ENCODE measurements at places on chromosomes 2 and 18.

DNA sequence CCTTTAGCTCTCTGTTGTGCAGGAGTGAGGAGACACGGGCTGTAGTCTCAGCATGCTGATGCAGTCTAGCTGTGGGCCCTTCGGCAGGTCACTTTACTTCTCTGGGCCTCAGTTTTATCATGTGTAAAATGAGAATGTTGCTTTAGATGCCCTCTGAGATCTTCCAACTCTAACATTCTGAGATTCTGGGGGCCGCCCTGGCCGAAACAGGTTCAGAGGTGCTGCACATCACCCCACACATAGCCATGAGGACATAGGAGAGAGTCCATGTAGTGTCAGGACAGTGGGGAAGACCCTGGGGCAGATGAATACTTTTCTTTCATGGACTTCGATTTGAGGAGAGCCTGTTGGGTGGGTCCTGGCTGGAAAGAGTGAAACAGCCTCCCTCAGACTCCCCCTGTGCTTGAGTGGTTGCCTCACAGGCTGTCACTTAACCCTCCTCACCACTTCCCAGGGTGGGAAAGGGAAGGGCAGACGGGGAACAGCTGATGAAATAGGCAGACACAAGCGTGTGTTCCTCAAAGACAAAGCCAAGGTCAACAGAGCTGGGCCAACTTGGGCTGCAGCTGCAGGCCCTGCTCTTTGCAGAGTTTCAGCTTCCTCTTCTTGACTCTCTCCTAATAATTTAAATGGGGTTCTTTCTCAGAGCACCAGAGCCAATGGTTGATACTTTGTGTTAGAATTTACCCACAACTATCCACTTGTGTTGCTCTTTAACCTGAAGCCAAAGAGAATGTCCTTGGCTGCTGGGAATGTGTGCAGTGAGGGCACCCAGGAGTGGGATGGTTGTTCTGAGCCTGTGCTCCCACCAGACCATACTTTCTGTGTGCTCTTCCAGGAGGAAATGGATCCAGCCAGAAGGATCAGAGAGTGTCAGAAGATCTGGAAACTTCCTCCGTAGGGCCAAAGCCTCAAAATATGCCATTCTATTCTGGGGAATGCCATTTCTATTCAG is 14.7 kb upstream of the MRPL33 start:
- DNase-seq, result peak; percentile 77

DNA sequence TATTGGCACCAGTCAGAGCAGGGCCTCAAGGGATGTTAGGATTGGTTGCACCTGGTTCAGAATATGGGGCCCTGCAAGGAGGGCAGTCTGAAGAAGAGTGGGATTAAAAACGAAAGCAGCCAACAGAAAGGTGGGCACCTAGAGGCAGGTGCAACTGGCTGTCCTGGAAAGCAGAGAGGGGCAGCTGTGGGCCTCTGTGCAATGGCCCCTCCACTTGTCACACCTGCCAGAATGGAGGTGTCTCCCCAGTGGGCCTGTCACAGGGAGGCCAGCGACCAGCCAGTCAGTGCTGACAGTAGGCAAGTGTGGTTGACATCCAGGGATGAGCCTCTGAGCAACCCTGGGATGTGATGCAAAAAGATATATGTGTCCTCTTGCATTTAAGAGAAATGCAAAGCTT is 37.7 kb downstream of the INPP4A start:
- no peak for DNase-seq

- DNase-seq, result no peak
Measured at GRCh38 chr2:101518578-101519492, 43.9 kb upstream of the RFX8 start.

DNA sequence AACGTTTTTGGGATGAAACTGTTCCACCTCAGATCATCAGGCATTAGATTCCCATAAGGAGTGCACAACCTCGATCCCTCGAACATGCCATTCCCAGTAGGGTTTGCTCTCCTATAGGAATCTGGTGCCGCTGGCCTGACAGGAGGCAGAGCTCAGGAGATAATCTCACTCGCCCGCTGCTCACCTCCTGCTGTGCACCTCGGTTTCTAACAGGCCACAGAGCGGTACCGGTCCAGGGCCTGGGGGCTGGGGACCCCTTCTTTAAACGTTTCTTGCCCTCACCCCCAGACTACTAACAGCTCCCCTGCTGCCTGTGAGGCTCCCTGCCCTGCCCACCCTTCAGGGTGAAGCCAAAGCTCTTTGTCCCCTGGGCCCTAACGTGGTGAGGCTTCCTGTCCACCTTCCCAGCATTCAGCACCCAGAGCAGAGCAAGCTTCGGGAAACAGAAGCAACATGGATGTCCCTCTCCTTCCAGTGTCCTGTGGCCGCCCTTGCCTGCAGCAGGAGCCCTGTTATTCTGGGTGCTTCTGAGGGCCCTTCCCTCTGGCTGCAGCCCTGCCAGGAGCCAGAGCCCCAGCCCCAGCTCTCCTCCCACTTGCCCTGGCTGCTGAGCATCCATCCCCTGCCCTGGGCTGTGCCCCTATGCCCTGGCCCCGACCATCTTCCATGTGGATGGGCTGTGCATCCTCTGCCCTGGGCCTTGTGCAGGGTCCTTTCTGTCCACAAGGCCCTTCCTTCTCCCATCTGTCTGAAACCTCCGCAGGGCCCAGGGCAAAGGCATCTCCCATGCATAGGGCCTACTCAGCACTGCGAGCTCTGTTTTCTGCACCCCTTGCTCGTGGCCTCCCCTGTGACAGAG is 140.1 kb downstream of the MBP start:
- no peak for DNase-seq

- DNase-seq, result no peak
Measured at GRCh38 chr18:54647176-54647575, 56.1 kb downstream of the DYNAP start.

- no peak for DNase-seq
Measured at GRCh38 chr2:207351171-207351570, 178.6 kb upstream of the CREB1 start.

- DNase-seq, result no peak
Measured at GRCh38 chr2:174535083-174535482, 48.3 kb upstream of the GPR155 start.

DNA sequence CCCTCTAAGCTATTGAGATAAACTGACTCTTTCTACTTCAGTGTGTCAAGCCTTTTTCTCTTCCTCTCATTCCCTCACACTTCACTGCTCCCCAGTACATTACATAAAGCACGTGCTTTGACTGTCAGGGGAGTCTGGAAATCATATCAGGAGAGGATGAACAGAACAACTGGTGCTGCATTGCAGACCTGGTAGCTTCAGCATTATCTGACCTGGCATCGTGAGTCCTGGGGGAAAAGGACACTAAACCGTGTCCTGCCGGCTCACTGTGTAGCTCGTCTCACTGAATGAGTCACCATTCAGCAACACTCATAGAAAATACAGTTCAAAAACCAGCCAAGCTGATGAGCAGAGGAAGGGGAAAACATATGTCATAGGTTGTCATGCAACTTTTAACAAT is 108.5 kb upstream of the UNC80 start:
- no peak for DNase-seq

DNA sequence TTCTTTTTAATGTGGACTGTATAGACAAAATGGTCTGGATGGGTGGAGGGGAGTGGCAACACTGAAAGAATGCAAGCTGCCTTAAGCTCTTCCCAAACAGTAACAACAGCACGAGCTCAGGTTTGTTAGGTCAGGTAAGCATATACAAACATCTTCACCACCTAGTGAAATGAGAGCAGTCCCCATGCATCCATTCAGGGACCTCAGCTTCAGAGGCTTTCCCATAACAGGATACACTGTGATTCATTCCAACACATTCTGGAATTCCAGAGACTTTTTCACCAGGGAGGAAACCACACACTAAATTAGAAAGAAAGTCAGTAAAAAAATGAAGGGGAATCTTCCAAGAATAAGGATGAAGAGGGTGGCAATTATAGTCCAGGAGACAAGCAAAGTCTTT is 50.4 kb upstream of the BZW1 start:
- no peak for DNase-seq

- no peak for DNase-seq
Measured at GRCh38 chr2:192555740-192556139, 361.0 kb upstream of the TMEFF2 start.

GRCh38 chr2:196422361-196422760 is 217.2 kb upstream of the CCDC150 start:
- no peak for DNase-seq

GRCh38 chr2:61549546-61549945 is 11.4 kb upstream of the XPO1 start:
- DNase-seq, result no peak

DNA sequence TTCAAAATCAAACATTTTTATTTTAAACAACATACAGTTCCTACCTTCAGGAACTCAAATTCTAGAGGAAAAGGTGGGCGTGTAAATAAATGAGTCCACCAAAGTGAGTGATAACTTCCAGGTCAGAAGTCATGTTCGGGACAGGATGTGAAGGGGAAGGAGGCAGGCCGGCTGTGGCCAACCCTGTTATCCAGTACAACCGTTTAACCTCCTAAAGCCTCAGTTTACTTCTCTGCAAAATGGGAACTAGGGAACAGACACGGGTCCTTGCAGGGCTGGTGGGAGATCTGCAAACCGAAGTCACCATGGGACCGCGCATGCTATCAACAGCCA is 373 bp downstream of the EIPR1 start:
- DNase-seq, result no peak

GRCh38 chr18:56795381-56795780 is 144.2 kb downstream of the WDR7 start:
- DNase-seq, result no peak

DNA sequence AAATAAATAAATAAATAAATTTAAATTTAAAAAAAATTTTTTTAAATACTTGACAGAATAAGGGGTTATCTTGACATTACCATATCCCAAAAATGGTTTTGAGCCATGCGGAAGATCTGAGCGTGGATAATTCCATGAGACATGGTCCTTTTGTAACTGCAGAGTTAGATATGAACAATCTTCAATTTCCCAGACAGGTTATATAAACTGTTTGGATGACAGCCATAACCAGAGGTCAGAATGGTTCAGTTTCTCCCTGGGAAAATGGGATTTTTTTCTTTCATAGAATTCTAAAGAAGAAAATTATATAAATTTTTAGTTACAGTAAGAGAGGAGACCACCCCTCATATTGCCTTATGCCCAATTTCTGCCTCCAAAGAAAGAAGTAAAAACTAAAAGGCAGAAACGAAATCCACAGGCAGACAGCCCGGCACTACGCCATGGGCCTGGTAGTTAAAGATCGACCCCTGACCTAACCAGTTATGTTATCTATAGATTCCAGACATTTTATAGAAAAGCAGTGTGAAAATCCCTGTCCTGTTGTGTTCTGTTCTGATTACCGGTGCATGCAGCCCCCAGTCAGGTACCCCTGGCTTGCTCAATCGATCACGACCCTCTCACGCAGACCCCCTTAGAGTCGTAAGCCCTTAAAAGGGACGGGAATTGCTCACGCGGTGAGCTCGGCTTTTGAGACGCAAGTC is 3.0 kb downstream of the GALM start:
- DNase-seq, result no peak

DNA sequence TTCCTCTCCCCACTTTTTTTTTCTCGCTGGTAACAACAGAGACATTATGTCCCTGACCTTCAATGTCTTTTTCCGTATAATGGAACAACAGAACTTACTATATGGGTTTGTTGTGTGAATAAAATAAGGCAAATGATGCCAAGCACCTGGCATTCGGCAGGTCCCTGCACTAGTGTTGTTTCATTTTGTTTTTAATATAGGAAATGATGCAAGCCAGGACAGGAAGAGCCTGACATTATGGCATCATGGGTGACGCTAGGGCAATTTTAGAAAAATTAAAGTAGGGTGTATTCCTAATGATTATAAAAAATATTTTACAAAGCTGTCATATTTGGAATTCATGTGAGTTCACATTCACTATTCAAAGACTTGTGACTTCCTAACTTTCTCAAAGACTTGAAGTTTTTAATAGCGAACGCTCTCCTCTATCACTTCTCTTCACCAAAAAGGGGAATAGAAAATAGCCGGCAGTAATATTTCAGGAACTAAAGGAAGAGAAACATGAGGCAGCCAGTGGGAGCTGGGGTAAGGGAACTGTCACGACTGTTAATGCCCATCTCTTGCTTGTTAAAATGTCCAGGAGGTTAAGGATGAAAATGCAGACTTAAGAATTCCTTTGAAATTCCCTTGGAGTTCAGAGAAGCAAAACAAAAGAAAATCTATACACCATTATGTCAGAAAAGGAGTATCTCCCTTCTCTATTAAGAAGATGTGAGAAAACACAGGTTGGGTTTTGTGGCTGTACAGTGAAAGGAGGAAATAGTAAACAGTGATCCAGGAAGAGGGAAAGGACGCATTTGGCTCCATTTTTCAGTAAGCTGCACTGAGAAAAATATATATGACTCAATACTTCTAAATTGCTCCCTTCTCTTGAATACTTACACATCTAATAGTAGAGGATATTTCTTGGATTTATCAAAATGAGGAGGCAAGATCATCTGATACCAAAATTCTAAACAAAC is 60.2 kb downstream of the DPP4 start:
- no peak for DNase-seq

DNA sequence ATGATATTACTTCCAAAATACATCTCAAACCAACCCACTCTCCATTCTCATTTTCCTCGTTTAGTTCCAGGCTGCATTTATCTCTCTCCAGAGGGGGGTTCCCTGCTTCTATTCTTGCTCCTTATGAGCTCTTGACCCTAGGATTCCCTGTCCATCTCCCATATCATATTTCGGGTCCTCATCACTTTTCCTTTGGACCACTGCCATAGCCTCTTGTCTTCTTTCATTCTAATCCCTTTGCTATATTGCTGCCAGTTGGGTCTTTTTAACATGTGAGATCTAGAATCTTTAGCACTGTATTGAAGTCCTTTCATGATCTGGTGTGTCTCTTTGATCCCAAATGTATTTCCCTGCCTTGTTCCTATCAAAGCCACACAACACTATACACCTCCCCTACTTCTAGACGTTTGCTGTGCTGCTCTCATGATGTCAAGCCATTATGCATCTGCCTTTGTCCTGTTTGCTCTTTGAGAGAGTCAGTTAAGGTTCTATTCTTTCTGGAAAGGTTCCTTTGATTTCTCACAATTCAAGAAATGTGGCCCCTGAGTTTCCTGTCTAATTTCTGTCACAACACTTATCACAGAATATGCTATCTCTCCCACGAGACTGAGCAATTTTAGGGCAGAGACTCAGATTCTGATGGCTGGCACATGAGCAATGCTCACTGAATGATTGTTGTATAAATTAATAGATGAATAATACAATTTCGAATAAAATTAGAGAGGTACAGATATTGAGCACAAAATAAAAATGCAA is 43.2 kb upstream of the SESTD1 start:
- DNase-seq, result no peak

DNA sequence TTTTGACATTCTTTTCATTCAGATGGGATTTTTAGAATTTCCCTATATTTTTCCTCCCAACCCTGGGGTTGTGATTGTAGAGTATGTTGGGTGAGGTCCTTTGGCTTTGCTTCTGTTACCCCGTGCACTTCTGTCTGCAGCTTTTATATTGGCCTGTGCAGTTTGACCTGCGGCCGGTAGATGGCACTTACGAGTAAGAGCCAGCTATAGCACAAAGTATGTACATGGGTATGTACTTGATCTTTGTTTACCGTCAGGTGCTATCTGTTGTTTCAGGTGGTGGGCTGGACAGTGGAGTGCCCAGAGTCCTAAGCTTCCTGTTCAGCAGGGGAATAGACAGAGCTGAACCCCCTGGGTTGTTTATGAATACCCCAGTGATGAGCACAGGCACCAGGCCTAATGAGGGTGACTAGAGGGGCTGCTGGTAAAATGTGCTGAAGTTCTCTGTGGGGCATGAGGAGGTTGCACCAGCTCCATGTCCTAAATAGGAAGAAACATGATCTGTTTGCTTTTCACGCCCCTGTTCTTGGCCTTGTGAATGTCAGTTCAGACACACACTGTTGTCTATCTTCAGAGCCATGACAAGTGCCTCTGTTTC is 58.9 kb upstream of the THUMPD2 start:
- no peak for DNase-seq
